OCI-M1 (cell line): ENCODE measurements at places on chromosomes 5 and 9.

DNA sequence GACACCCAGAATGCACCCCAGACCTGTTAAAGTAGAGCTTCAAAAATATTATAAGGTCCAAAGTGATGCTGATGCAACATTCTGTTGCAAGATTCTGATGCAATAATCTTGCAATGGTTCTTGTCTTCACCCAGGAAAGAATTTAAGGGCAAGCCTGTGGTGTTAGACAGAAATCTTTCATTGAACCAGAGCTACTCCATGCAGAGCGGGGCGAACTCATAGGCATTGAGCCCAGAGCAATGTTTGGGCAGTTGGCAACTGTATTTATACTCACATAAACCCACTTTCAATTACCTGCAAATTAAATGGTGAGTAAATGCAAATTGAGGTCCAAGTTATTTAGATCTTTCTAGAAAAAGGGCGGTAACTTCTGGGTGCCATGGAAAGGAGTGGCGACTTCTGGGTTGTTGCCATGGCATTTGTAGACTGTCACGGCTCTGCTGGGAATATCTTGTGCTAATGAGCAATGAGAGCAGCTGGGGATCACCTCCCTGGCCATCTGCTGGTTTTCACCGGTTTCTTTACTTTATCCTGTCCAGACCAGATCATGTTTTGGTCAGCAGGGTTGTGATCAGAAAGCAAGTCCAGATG is 163.4 kb downstream of the ICE1 start:
- DNase-seq: peak; percentile 34

DNA sequence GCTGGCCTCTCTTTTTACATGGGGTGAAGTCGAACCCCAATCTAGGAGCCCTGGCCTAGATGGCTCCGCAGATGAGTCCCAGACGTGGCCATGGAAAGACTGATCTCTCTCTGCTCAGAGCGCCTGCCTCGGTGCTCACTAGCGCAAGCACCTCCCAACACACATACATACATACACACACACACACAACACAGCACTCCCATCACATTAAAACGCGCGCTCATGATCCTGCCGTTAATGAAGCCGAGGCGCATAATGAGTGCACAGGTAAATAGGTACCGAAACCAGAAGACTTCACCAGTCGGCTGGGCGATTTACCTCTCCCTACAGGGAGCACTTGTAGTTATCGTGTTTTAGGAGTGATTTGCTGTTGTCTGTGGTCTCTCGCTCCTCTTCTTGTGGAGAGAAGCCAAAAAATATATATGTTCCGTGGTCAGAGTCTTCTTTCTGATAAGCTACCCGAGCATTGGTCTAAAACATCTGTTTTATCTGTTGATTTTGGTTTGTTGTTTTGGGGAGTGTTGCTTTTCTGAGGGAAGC is 207.7 kb downstream of the MEF2C start:
- DNase-seq: no peak

DNA sequence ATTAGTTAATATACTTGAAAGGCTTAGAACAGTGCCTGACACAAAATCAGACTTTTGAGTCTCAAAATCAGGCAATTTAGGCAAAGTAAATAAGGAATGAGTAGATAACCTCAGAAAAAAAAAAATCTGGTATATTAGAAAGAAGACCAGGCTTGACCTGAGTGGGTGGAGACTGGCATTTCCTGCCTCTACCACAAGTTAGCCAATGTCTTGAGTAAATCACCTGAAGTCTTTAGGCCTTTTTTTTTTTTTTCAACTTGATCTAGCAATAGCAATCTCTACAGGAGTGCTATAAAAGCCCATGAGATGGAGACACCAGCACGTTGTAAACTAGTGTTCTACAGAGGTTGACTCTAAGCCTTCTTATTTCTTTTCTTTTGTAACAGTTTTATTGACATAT is 104.2 kb upstream of the RASEF start:
- DNase-seq: no peak

DNA sequence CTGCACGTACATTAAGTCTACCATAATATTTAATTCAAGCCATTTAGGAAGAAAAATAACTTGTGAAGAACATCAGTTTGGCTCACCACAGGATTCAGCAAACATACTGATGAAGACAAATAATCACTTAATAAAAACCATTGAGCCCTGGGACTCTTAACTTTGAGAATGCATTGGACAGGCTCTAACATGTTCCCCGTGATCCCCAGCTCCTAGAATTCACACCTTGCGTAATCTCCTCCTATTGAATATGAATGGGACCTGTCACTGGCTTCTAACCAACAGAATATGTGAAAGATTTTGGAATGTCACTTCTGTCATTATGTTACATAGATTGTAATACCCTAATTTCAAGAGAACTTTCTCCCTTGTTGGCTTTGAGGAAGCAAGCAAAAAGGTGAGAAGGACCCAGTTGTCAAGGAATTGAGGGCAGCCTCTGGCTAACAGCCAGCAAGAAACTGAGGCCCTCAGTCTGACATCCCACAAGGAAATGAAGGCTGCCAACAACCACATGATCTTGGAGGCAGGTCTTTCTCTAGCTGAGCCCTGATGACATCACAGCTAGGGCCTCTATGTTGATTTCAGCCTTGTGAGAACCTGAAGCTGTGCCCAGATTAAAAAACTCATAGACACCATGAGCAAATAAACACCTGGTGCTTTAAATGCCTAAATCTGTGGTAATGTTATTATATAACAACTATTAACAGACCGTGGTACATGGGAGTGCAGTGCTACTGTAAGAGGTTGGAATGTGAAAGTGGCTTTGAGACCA is 433.2 kb downstream of the SEMA5A start:
- DNase-seq: no peak

DNA sequence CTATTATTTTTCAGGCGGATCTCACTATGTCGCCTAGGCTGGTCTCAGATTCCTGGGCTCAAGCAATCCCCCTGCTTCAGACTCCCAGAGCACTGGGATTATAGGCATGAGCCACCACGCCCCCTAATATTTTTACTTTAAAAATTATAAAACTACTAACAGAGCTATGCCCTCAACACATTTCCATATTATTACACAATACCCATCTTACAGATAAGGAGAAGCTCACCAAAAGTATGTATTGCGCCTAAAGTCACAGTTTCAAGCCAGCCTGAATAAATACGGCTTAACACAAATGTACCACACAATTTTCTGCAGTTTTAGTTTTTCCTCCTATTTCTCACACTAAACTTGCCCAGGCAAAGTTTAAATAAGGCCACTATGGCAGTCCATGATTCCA is 9.9 kb upstream of the HAVCR1 start:
- no peak for DNase-seq

- DNase-seq: no peak
These were observed 27.1 kb downstream of the NKD2 start for GRCh38 chr5:1035421-1036405.

- peak; percentile 61 for DNase-seq
These were observed 1215.9 kb downstream of the EFNA5 start for GRCh38 chr5:106454651-106455415.

DNA sequence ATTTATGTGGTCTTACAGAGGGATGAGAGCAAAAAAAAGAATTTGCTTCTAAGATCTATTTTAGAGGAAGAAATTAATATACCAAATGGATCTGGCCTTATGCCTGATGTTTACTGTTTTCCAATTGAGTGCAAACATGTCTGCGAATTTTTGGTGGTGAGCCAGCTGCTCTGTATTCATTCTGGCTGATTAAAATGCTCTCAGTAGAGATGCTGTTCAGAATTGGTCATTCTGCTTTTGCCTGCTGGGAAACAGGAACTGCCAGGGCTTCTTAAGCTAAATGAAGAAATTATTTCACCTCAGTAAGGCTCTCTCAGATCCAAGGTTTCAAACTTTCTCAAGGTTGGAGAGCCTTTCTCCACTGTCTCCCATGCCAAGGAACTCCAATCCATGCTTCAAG is 132.0 kb upstream of the SV2C start:
- DNase-seq: no peak

DNA sequence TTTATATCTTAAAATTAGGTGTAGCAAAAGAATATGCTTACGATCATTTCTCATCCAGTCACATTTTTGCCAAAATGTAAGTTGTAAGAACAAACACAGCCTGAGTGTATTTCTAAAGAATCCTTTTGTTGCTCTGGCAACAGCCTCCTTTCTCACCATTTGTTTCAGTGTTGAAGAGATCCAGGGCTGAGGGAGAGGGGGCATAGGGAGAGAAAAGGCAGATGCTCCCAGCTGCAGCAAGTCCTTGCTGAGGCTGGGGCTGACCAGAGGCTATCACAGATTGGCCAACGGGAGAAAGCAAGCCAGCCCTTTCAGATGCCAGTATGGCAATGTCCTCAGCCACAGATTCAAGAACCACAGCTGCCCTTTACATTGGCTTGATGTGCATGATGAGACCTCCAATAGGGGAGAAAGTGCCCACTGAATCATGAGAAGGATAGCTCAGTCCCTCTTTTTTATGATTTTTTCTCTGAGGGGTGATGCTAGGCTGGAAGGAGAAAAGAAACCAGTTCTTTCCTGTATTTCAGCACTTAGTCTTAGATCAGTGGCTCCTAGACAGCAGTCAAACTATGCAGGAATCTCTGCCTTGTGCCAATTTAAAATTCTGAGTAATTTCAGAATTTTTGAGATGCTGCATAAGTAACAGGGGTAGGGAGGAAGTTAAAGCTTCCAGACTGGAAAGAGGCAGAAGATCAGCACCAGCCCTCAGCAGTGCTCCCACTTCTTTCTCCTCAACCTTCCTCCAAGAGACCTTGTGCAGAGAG is 142.1 kb downstream of the LHFPL2 start:
- DNase-seq: no peak

GRCh38 chr9:21994556-21995005 is at the start of gene CDKN2B-AS1:
TSS of gene CDKN2B-AS1 (plus strand) at chr9:21994791.
- peak; percentile 92 for DNase-seq

DNA sequence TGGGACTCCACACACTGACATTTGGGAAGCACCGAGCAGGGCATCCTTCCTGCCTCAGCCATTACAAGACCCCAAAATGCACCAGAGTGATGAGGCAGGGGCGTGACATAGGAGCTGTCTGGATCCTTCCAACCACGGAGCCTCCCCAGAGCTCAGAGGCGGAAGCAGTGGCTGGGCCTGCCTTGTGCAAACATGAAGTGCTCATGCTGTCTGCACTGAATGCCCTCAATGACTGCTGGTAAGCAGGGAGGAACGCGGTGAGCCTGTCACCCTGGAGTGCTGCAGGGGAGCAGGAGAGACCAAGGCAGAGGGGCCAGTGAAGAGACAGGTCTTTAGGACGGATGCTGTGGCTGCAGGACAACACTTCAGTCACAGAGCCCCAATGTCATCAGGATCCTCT is 60.2 kb upstream of the HRH2 start:
- DNase-seq: no peak

DNA sequence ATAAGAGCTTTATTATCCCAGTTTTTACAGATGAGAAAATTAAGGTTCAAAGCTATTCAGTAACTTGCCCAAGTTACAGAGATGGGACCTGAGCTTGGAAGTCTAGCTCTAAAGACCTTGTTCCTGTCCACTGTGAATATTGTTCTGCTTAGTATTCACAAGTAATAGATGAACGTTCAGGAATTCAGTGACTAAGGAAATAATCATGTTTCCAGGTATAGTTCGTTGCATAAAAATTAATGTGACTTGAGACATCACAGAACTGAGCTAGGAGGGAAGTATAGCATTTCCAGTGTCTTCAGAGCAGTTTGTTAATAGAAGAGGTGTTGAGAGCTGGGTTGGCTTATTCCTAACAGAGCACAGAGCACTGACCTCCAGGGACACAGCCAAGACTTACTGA is 136.1 kb downstream of the FGF1 start:
- DNase-seq: no peak

- DNase-seq: no peak
These were observed at the start of the genes BHMT2 and DMGDH for GRCh38 chr5:79069488-79070349. TSS of gene BHMT2 (plus strand) at chr5:79069767. CDS start at chr5:79069783, 16 bp downstream. TSS of gene DMGDH (minus strand) at chr5:79069674. CDS start at chr5:79069620, 54 bp downstream.

- DNase-seq: no peak
These were observed 74.6 kb downstream of the UBAP1 start for GRCh38 chr9:34253460-34253837.

GRCh38 chr5:110058175-110058574 is 368.4 kb downstream of the MAN2A1 start:
- no peak for DNase-seq

DNA sequence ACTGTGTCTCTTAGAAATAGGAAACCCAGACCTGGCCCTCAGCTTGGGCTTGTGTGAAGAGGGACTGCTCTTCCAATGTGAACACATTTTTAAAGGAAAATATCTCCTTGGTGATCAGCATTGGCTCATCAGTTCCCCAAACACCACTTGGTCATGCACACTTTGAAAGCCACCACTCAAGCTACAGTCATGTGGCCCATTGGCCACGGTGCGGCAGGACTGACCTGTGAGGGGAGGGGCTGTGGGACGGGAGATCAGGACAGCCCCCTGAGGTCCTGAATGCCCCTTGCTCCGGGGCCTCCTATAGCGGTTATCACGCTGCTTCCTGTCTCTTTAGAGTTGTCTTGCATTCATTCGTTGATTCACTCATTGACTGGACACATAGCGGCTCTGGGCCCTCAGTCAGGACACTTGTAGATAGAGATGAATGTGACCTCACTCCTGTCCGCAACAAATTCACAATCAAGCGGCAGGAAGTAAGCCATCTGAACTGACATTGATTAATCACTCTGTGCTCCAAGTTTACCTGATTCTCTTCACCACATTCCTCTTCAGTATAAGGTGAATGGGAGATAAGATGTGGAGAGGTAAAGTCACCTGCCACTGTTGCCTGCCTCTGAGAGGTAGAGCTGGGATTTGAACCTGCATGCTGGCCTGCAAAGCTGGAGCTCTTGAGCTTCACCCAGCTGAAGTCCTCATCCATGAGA is 73.1 kb downstream of the COL15A1 start:
- DNase-seq: no peak

DNA sequence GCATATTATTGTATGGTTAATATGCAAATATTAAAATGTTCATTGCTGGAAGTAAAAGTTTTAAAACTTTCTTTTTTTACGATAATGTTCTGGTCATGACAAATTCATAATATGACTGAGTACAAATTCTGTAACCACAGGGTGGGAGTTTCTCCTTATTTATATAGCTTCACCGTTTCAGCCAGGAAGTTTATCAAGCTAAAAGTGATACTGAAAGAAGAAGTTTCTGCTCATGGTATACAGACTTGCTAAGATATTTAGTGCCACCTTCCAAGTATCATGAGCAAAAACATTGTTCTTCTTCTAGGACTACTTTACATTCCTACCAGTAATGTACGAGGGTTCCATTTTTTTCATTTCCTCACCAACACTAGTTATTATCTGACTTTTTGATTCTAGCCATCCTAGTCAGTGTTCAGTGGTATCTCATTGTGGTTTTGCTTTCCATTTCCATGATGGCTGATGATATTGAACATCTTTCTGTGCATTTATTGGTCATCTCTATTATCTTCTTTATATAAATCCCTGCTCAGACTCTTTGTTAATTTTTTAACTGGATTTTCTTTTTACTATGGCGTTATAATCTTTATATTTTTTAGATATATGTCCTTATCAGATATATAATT is 94.2 kb upstream of the PRRC1 start:
- DNase-seq: no peak
